ENCODE measurements at places on chromosomes 3 and 15.
A peak's percentile ranks its signal among the peaks of the same experiment; 100 is the strongest.

GRCh38 chr3:128573707-128574162, 76.9 kb downstream of the RPN1 start:
- no peak for DNase-seq

GRCh38 chr3:55330355-55330754, 156.8 kb downstream of the WNT5A start:
- no peak for DNase-seq

- peak; percentile 17 for DNase-seq
Observed at GRCh38 chr3:141659821-141660613, 78.1 kb upstream of the RNF7 start.

DNA sequence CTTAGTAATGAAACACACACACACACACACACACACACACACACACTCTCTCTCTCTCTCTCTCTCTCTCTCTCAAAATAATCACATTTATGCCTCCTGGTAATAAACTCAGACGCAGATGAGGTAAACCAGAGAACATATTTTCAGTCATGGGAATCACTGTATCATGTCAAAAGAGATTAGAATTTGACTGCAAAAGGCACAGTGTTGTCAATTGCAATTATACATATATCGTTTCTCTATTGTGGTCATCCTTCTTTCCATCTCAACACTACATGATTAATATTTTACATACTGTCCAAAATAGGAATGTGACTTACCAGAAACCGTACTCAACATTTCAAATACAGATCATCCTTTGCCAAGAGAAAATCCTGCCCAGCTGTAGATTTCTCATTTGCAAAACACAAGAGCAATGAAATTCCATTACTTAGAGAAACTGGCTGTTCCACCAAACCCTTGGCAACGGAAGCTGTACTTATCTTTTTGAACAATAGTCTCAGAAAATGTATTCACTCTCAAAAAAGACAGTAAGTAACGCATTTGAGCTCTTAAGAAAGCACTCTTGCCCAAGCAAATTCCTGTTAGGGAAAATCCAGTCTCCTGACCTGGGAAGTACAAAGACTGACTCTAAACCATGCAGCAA, 24.3 kb downstream of the PDZRN3 start:
- DNase-seq: no peak

GRCh38 chr3:154176036-154176435, 54.8 kb downstream of the ARHGEF26 start:
- no peak for DNase-seq

GRCh38 chr15:33091983-33092693, 102.4 kb downstream of the FMN1 start:
- DNase-seq: no peak
